ENCODE measurements at places on chromosomes 6 and 20.

- DNase-seq, result no peak
These were observed 167.6 kb downstream of the PLCB4 start for GRCh38 chr20:9236458-9236857.

- no peak for DNase-seq
These were observed 182.7 kb upstream of the PMEPA1 start for GRCh38 chr20:57892471-57892870.

- DNase-seq, result no peak
These were observed 159.5 kb downstream of the SOD2 start for GRCh38 chr6:159533568-159533967.

DNA sequence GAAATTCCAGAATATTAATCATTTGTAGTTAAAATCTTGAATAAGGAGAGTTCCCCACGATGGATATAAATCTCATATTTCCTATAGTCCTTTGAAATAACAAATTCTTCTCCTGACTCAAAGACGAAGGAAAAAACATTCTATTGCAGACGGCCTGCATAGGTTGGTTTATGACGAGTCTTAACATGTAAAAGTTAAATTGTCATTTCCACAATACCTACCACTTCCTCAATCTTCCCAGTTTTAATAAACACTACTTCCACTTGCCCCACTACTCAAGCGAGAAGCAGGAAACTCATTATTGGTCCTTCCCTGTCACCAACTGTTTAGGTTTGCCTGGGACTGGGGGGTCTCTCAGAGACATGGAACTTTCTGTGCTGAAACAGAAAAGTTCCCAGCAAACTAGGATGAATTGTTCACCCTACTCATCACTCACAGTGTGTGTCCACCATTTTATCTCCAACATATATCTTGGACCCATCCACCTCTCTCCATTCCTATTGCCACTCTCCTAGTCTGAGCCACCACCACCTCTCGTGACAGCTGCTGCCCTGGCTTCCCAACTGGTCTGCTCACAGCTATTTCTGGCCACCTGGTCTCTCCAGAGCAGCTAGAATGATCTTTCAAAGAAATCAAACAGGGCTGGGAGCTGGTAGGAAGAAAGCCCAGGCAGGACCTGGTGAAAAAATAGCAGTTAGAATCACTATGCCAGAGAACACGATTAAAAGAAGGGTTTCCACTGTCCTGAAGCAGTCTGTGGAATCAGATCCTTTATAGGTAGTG is 15.1 kb upstream of the ZSCAN9 start:
- no peak for DNase-seq

DNA sequence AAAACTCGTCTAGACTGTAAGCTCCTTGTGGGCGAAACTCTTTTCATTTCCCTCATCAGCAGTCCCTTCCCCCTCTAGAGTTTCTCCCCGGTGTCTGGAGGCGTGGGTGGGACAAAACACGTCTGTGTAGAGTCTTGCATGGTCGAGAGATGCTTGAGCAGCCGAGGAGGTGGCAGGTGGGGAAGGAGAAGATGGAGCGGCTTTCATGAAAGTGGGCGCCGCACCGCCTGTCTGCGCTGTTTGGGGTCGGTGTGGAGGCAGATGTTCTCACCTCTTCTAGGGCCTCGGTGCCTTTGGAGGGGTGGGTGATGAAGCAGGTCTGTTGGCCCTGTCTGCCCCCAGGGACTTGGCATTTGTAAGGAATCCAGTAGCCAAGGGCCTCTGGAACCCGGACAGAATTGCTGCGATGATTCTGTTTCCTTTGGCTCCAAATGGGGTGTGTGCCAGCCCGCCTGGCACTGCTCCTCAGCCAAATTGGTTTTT is 1.2 kb downstream of the BRPF3 start:
- no peak for DNase-seq

- no peak for DNase-seq
These were observed 9.1 kb downstream of the UCKL1 start for GRCh38 chr20:63946986-63947637.

- DNase-seq, result no peak
These were observed 7.2 kb upstream of the SDCBP2 start for GRCh38 chr20:1335961-1336698.

DNA sequence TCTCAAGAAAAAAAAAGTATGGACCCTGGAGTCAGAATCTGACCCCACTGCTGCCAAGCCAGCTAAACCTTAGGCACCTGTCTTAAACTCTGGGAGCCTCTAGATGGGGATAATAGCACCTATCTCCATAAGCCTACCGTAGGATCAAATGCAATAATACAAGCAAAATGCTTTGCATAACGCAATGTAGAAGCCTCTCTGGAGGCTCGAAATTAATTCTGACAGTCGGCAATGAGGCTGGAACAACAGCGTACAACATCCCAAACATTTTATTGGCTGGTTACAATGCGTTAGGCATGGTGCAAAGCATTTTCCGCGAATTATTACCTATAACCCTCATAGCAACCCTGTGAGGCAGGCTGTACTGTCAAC is 521 bp downstream of the CDK5RAP1 start:
- no peak for DNase-seq

DNA sequence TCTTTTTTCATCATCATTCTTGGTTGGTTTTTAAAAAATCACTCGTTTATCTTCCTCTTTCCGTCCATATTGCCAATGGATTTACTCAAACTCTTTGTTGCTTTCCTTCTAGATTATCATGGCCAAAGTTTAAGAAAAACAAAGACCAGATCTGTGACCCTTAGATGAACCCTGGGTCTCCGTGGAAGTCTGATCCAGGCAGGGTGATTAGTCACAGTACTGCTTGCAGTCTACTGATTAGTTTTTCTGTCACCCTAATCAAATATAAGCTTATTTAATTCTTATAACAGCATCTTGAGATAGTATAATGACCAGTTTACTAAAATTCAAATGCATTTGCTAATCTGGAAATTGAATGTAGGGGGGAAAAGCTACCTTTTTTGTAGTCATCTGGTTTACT is 6.0 kb upstream of the SMIM28 start:
- no peak for DNase-seq

DNA sequence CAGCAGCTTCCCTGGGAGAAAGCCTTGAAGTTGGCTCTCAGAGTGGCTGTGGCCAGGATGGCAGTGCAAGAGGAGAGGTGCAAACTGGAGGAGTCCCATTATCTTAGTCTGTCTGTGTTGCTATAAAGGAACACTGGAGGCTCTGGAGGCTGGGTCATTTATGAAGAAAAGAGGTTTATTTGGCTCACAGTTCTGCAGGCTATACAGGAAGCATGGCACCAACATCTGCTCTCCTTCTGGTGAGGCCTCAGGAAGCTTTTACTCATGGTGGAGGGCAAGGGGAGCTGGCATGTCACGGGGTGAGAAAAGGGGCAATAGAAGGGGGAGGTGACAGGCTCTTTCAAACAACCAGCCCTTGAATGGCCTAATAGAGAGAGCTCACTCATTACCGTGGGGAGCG is 47.1 kb downstream of the PSMG4 start:
- DNase-seq, result no peak

Measured in cortex of kidney (tissue), 1 donor.